GM12865 (cell line): ENCODE measurements at places on chromosomes 3 and 15.

DNA sequence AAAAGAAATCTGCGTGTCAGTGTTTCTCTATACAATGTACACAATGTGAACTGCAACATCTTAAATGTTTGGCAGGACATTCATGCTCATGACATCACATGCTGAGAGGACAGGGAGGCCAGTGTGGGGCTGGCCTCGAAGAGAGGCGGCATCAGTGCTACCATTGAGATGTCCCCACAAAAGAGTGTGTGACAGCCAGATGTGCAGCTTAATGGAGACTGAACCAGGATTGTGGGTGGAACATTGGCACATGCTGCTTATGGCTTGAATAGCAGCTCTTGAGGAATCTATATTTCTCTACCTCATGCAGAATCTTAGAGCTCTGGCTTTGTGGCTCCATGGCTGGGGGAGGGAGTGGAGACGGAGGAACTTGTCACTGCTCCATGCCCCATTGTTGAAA, 18.5 kb downstream of the CLDN11 start:
- DNase-seq, result no peak

GRCh38 chr3:110015231-110015963, 678.1 kb upstream of the DPPA4 start:
- peak; percentile 10 for DNase-seq

- peak; percentile 48 for DNase-seq
Measured at GRCh38 chr3:16482770-16483531, 30.5 kb downstream of the RFTN1 start.

- no peak for DNase-seq
Measured at GRCh38 chr3:191500892-191501291, 39.9 kb downstream of the PYDC2 start.

DNA sequence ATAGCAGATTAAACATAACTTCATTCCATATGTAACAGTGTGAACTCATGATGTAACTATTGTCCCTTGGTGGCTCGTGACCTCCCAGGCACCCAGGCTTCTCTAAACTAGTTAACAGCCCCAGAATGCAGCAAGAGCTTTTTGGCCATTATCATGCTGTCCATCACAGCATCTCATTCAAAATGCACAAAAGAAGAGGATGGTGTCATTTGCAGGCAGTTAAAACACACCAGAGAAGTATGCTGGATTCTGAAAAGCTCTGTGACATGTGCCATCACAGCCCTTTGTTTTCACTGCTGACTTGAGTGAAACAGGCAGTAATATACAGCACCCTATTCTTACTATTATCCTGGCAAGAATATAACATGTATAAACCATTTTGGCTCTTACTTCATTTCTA, 117.6 kb upstream of the CHMP2B start:
- no peak for DNase-seq

- DNase-seq, result no peak
Measured at GRCh38 chr15:38266247-38266986, 13.8 kb downstream of the SPRED1 start.

GRCh38 chr15:45648521-45649200, 13.8 kb downstream of the SQOR start:
- no peak for DNase-seq

DNA sequence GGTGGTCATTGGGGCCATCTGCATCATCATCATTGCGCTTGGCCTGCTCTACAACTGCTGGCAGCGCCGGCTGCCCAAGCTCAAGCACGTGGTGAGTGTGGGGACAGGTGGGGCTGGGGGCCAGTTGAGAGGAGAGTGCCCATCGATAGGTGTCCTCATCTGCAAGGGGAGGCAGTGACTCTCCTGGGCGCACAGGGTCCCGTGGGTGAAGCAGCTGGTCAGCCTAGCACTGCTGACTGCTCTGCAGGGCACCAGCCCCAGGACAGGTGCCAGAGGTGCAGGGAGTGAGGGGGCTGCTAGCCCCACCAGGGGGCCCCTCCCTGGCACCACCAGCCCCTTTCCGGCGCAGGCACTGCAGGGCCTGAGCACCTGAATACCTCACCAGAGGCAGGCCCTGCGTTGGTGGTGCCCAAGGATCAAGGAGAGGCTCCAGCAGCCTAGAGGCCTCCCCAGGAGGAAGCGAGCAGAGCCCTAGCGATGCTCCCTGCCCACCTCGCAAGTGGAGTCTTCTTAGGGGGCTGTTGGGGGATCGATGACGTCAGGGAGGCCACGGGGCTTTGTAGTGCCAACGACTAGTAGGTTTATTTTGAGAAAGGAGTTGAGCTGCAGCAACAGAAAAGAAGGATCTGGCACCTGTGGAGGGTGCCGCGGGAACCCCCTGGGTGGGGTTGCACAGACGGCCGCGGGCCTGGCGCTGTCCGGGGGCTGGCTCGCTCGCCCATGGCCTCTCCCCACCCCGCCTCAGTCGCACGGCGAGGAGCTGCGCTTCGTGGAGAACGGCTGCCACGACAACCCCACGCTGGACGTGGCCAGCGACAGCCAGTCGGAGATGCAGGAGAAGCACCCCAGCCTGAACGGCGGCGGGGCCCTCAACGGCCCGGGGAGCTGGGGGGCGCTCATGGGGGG, 976 bp upstream of the ABTB1 start:
- peak; percentile 36 for DNase-seq

DNA sequence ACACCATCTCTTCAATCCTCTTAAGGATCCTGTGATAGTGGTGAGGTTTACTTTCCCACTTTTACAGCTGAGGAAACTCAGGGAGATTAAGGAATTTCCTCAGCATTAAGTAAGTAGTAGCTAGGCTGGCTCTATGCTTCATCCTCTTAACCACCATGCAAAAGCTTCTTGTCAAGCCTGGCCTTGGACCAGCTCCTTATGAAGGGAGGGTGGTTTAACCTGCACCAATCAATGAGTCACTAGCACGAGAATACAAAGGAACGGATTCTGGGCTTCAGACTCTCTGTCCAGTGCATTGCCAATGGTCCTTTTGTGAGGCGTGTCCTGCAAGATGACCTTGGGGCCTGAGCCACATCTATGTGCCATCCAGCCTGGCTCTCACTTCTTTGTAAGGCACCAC, 202.0 kb upstream of the CFAP20DC start:
- no peak for DNase-seq

DNA sequence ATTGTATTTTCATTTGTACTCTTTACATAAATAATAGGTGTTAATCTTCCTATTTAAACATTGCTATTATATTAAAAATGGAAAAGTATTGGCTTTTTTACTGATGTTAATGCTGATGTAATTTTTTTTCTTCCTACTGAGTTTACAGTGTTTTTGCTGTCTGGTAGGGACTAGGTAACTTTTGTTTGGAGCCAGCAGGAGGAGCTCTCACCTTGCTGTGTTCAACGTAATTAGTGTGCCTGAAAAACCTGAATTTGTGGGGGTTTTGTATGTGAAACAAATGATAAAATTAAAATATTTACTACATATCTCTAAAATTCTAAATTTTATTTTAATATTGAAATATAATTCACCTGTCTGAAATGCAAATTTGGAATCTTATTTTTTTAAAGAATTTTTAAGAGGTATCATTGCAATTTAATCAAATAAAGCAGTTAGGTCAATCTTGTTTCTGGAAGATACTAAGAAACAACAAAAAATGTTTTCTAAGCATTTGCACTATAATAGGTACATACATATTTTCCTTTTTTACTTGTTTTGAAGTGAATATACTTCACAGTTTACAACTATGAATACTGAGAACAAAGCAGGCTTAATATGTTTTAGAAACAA, 48.8 kb downstream of the EPHA6 start:
- peak; percentile 55 for DNase-seq

GRCh38 chr3:124653071-124653796, 77.0 kb upstream of the UMPS start:
- DNase-seq, result no peak

DNA sequence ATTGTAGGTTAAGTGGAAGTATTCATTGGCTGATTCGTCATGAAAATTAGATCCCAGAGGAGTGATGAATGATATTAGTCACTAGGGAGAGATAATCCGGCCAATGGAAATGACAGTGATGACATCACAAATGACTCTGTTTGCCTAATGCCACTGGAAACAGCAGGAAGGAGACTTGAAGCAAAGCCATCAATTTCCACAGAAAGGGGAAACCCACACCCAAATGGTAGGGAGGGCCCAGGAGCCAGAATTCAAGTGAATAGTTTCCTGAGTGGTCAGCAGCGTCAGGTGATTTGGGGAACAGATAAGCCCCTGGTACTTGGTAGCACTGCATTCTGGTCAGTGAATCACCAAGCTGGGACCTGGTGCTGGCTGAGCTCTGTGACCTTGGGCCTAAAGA, 3.3 kb upstream of the ADAMTS9 start:
- no peak for DNase-seq

GRCh38 chr3:30462721-30463470, 143.5 kb upstream of the TGFBR2 start:
- DNase-seq, result no peak

DNA sequence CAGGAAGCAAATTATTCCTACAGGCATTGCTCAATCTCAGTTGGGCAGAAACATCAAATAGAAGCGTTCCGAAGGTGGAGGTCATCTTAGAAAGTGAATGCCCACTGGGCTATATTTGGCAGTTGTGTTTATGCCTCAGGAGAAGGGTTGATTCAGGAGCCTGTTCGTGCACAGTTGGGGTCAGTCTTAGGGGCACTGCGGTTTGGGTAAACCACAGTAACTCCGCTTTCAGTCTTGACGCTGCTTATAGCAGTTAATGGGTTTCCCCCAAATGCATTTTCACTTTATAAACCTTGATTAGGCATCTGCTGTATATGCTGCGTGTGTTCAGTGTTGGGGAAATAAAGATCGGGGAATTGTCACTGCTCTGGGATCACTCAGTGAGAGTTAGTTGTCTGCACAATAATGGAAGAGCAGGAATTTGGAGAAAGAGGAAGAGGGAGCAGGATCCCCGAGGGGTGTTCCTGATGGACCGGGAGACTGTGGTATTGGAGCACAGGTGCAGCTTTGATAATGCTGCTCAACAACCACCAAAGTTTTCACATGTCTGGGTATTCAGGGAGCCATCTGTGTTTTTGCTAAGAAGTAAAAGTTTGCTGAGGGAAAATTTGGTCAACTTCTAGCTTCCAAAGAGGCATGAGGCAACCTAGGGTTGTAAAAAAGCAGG, 124.3 kb upstream of the EIF1B start:
- DNase-seq, result peak; percentile 79

GRCh38 chr15:79736435-79737000, 160.3 kb downstream of the MTHFS start:
- DNase-seq, result no peak

GRCh38 chr3:66259566-66260255, 38.9 kb downstream of the SLC25A26 start:
- DNase-seq, result no peak

GRCh38 chr15:85059734-85060133, 78.1 kb downstream of the PDE8A start:
- no peak for DNase-seq

DNA sequence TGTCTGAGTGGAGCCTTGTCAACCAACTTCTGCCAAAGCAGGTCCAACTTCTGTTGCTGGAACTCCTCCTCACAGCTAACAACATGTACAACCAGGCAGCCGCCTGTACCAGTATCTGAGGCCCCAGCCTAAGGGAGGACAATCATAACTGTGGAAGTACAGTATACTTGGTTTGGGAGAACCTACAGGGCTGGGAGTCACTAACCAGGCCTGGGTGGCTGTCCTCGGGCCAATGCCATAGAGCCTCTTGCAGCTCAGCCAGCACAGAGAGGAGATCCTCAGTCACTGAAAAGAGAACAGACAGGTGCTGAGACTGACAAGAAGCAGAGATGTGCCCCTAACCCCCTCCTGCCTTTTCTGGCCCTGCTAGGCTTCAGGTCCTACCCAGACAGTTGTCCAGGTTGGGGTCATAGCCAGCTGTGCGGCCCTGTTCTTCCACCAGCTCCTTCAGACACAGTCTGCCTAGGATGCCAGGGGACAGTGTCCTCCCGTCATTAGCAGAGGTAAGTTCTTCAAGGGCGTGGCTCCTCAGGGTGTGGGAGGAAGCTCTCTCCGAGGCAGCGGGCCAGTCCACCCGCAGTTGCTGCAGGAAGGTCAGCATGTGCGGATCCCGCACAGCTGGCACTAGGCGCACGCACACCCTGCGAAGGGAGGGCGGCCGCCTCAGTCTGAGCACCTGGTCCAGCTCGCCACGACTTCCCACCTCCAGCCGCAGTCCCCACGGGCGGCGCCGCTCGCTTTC, 980 bp downstream of the DALRD3 start:
- DNase-seq, result no peak
